GM12878 (cell line): ENCODE measurements at places on chromosomes 4 and X.

DNA sequence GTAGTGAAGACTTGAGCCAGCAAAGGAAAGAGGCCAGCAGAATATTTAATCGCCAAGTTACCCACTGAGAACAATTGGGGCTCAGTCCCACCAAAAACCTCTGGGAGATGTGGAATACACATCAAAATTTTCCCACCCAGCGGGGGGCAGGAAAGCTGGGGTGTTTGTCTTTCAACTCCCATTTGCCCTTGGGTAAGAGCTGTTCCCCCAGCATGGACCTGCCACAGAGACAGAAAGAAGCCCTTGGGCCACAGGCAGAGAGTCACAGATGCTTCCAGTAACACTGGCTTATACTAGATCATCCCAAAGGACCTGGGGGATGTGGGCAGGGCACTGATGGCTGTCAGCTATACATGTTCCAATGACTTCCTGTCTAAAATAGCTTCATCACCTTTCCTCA lies 18.9 kb upstream of the FBXW7 start:
- no peak for DNase-seq

- no peak for DNase-seq
Measured at GRCh38 chr4:184846531-184846930, 20.8 kb upstream of the ACSL1 start.

DNA sequence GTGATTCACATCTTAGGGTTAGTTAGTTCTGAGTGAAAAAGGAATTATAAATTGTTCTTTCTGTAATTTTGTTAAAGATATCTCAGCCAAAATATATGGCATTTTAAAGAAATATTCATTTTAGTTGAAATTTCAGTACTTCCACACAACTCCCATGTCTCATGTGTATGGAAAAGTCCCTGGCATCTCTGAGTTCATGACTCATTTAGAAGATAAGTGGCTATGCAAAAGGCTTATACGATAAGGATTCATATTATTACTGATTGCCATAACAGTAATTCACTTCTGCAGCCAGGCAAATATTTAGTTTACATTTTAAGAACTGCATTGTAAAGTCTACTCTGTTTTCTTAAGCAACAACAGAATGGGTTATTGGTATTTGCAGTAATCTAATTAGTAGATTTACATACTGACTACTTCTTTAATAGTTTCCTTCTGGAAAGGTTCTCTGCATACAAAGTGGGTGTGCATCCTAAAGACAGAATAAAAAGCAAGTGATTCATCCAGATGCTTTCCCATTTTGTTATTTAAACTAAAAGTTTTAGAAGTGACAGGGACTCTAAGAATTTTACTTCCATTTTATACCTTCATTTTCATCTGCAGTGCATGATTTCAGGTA lies 682.4 kb upstream of the PABPC4L start:
- no peak for DNase-seq

GRCh38 chr4:112938461-112939058 lies 110.9 kb upstream of the ANK2 start:
- DNase-seq, result no peak

DNA sequence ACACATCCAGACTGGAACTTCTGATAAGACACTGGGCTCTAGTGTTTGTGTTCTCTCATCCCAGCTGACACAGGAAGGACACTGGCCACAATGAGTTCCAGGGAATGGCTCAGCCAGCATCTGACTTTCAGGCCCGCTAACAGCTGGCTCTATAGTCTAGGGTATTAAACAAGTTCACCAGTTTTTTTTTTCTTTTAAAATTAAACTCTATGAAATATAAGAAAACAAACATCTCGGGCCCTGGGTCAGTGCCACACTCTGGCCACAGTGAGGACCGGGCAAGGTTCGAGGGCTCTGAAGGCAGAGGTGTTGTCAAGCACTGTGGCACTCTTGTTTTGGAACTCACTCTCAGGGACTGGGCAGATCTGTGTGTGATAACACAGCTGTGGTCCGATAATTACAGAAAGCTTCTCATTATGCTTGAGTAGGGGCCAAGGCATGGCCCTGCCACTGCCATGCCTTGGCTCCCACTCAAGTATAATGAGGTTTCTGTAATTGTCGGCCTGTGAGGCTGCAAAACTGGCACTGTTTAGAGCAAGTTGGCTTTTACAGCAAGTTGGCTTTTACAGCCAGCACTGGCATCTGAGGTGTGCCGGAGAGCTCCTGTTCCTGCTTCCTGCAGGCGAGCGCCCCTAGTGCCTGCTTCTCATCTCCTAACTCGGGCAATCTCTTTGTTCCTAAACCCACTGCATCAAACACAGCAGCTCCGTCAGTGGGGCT lies 62.8 kb downstream of the PPP1R2C start:
- no peak for DNase-seq

DNA sequence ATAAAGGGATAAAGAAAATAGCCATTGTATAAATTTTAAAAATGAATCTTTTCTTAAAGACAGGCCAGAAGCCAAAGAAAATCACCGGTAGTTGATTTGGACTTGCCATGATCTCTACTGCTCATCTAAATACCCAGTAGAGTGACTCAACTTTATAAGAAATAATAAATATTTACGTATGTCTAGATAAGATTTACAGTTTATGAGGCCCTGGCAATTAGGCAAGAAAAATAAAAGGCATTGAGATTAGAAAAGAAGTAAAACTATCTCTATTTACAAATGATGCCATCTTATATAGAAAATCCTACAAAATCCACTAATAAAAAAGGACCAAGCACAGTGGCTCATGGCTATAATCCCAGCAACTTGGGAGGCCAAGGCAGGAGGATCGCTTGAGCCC lies 765.5 kb upstream of the HTR2C start:
- no peak for DNase-seq

DNA sequence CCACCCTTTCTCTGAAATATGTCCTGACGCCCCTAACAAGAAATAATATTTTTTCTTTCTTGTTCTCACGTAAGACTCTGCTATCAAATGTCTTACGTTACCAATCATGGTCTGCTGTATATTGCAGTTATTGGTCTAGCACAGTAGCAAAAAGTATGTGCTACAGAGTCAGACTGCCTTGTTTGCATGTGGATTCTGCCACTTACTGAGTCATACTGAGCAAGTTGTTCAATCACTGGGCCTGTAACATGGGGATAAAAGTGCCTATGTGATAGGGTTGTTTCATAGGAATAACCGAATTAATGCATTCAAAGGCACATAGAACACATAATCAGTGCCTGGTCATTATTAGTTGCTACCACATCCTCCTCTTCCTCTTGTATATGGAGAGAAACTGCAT lies 14.1 kb downstream of the RPGR start:
- DNase-seq, result no peak

DNA sequence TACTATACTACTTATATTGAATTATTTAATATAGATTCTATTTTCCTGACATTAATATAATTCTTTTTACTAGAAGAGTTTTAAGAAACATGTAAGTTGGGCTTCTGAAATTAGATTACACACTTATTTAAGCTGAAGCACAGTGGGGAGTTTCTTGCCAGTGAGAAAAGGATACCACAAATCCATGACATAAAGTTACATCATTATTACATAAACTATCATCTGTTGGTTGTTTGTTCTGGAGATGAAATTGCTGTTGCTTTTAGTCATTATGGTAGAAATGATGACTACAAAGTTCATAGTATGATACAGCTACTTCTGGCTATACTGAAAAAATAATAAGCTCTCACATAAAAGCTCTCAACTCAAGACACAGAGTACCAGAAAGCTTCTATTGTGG lies 880.4 kb downstream of the PCDH18 start:
- no peak for DNase-seq

- DNase-seq, result no peak
Measured at GRCh38 chr4:7396186-7396910, 38.4 kb downstream of the PSAPL1 start.

DNA sequence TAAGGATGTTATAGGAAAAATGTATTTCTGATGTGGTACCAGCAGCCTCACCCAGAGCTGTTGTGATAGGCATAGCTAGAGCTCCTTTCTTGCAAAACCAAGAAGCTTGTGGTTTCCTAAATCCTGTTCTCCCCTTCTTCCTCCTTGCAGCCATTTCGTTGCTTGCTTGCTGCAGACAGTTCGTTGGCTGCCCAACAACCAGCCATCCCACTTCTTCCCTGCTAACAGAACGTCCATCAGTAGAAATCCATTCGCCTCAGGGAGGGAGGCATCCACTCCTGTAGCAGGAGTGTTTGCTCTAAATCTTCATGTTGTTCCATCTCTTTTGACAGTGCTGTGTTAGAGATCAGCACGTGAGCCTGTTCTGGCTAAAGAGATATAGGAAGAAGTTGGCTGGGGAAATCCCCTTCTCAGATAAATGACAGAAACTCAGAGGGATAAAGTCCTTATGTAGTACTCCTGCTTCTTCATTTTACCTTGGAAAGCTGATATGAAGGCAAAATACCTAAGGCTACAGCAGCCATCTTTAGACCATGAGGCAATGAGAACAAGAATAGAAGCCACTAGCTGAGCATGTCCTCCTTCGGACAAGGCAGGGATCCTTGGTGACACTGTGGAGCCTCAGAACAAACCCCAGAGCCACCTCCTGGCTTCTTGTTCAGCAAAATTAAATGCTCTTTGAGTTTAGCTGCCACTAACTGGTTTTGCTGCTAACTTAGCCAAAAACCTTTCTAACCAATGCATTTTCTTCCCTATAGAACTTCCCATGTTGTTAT lies 68.4 kb upstream of the RELL1 start:
- no peak for DNase-seq

- no peak for DNase-seq
Measured at GRCh38 chrX:2608638-2609430, 82.3 kb upstream of the CD99 start.

GRCh38 chr4:8282134-8282641 lies 12.6 kb downstream of the HTRA3 start:
- no peak for DNase-seq

DNA sequence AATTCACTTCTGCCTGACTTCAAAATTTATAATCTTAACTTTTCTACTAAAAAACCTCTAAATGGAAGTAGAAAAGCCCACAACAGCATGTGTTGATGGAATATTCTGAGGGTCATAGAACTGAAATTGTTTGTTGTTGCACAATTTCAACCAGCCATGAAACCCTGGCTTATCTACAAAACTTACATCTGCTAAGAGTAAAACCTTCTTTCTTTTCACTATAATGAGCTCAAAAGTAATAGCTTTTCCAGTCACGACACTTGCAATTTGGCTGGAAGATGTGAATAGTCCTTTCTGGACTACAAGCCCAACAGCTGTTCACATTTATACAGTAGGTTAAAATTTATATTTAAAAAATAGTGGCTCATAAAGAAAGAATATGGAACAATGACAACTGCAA lies 250.0 kb downstream of the GPAT3 start:
- no peak for DNase-seq

DNA sequence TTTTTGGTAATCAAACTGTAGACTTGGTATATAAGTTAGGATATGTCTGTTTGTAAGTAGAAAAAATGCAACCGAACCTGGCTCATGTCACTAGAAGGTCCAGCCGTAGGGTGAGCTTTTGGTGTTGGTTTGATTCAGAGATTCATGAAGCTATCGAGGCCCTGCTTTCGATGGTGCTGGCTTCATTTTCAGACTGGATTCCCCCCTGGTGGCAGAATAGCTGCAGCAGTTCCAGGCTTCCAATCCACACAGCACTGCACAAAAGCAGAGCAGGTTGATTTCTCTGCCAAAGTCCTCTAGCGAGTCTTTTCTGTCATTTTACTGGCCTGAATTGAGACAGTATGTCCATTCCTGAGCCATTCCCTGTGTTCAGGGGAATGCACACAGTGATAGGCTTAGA lies 33.1 kb downstream of the PDK3 start:
- no peak for DNase-seq

GRCh38 chrX:47169726-47170515 lies 23.7 kb upstream of the UBA1 start:
- no peak for DNase-seq

DNA sequence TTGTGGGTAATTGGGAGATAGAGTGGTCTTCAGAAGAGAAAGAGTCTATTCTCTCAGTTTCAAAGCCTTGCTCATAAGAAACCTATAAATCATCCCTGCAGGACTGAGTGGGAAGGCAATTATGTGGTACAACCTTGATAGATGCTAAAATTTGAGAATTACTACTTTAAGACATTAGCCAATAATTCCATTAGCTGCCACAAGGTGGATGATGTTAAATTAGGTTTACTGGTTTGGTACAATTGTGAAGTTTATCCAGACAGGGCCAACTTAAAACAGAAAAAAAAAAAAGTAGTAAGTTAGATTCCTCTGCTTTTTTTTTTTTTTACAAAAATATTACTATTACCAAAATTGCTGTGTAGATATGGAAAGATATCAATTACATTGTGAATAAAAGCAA lies 73.2 kb upstream of the AMOT start:
- no peak for DNase-seq

- DNase-seq, result no peak
Measured at GRCh38 chr4:90536408-90536807, 409.2 kb downstream of the CCSER1 start.

DNA sequence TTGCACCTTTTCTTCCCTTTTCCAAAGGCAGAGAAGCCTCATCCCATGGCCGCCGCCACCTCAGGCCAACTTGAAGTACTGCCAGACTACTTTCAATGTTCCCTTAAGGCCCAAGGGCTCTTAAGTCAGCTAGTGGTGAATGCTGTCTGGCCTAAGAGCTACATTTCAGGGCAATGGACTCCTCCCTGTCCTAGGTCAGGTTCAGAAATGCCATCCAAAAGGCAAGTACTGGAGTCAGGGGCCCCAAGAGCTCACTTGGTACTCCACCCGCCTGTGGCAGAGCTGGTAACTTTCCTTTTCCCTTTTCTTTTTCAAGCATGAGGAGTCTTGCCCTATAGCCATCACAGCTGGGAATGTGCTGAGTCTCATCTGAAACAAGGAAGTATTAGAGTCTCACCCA lies 327.1 kb downstream of the NAP1L3 start:
- no peak for DNase-seq

DNA sequence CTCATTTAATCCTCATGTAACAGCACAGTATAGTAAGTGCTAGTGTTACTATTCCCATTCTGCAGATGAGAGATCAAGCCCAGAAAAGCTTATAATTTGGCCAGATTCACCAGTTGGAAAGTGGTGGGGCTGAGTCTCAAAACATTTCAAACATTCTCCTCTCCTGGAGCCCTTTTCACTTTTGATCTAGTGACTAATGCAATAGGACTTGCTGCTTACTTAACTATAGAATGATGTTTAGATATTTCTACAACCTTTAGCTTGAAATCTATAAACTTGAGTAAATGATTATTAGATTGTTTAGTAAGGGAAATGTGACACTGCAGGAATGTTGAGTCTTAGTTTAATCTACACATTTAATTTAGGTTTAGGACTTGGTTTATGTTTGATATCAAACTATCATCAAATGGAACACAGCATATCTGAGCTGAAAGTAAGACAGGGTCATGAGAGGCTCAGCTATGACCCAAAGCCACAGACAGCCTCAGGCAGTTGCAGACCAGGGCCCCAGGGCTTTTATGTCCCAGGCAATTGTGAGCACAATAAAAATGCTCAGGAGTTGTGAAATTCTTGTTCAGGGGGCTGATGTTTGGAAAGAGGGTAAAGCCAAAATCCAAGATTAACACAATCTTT lies 199.5 kb upstream of the HS3ST1 start:
- DNase-seq, result no peak

DNA sequence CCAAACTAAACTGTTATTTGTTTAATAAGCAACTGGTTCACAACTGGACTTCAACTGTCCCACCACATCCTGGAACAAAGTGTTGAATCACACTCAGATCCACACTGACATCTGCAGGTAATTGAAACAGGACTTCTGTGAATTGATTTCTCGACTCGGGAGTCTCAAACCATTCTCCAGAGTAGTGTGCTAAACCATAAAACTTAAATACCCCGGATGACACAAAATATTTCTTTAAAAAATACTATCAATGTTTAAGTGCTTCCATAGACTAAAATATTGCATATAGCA lies 95.4 kb upstream of the PLAC1 start:
- no peak for DNase-seq

- DNase-seq, result peak; percentile 20
Measured at GRCh38 chrX:112571388-112571787, 108.3 kb downstream of the LHFPL1 start.
